CD4-positive, alpha-beta T cell treated with Interleukin-6 for 4 hours (primary cell): ENCODE measurements at places on chromosomes 5 and 9.
A peak's percentile ranks its signal among the peaks of the same experiment; 100 is the strongest.

GRCh38 chr9:132862533-132862932 is 15.6 kb downstream of the AK8 start:
- DNase-seq = no peak

DNA sequence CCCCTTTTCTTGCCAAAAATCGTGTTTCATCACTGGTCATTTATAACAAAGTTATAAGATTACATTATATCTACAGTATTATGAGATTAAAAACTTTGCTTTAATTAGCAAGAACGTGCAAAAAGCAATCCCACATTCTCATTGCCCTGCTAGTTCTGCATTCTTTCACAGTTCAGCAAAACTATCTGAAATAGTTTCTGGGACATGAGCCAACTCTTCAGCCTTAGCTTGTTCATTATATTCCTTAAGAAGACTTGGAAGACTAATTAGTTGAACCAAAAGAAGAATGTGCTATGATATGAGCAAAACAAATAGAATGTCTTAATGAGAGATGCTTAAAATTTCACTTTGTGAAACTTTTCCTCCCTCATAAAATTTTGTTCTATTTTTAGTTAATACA is 76.7 kb downstream of the ITGA1 start:
- DNase-seq = no peak

DNA sequence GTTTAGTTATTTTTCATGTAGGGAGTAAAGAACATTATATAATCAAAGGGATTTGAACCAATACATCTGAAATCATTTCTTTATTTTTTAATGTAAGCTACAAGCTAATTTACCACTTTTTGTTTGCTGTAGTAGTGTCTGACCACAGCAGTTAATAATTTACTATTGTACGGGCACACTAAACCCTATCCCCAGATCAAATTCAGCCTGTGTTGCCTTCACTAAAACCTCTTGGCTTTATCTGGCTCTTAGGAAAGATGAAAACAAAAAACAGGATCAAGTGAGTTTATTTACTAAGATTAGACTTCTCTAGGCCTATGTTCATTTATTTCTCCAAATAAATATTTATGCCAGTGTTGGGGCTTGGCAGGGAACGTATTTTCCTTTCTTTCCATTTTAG is 384.1 kb downstream of the EBF1 start:
- DNase-seq = no peak

- no peak for DNase-seq
Observed at GRCh38 chr5:69432412-69433206, 17.7 kb downstream of the MARVELD2 start.

DNA sequence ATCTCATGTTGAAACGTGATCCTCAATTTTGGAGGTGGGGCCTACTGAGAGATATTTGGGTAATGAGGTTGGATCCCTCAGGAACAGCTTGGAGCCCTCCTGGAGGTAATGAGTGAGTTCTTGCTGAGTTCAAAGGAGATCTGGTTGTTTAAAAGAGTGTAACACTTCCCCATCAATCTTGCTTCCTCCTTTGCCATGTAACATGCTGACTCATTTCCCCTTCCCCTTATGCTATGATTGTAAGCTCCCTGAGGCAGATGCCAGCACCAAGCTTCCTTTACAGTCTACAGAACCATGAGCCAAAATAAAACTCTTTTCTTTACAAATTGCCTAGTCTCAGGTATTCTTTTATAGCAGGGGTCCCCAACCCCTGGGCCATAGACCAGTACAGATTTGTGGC is 352.3 kb downstream of the SLCO4C1 start:
- DNase-seq = no peak

- no peak for DNase-seq
Observed at GRCh38 chr5:54525261-54525660, 7.7 kb downstream of the SNX18 start.

- no peak for DNase-seq
Observed at GRCh38 chr5:125160787-125161502, 414.5 kb upstream of the ZNF608 start.

DNA sequence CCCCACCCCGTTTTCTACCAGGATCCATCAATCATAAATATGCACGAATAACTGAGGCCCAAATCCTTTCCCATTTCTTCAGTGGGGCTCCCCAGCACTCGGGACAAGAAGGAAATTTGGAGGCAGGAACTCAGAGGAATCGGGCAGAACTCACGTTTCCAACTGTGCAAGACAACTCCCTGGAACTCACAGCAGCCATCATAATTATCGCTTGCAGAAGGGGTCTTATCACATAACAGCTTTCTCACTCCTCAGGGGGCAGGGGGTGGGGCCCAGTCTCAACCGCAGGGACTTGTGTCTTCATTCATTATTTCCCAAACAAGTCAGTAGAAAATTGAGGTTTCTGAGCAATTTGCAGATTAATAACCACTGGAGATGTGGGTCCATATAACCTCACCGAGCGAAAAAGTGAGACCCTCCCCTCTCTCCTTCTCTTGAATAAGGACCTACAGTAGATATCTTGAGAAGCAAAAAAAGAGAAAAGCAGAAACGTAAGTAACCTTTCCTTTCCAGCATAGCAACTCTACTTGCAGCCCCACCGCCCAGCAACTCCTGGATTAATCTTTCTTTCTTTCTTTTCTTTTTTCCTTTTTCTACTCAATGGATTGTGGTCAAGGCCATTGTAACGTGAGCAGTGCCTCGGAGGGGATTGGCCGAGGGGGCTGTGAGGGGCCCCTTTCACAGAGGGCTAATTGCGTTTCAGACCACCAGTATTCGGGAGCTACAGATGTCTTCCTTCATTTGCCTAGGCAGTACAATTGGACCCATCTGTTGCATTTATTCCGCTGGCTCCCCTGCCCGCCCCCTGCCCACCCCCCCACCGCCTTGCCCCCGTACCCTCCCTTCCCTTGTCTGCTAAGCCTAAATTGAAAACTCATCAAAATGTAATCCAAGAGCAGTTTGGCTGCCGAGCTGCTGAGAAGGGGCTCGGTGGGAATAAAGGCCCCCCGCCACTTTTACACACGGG is 24.7 kb upstream of the TIFAB start:
- no peak for DNase-seq

GRCh38 chr5:73170522-73170921 is 2.5 kb upstream of the TMEM174 start:
- no peak for DNase-seq

DNA sequence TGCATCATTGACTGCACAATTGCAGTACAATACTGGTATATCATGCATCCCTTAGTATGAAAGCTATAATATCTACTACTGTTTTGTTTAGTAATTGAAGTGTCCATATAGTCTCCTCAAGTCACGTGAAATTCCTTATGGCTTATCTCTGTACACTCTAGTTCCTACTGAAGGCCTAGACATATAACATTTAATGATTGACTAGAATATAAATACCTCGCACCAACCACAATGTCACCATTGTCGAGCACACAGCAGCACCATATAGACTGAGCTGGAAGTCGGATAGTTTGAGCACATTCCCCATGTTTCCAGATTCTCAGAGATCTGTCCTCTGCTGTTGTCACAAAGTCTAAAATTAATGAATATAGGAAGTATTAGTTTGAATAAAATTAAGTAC is 21.4 kb downstream of the PLAA start:
- DNase-seq = no peak

GRCh38 chr9:114274217-114274616 is 48.7 kb upstream of the ORM1 start:
- DNase-seq = no peak

- DNase-seq = no peak
Observed at GRCh38 chr9:8074713-8075286, 275.2 kb upstream of the DMAC1 start.

DNA sequence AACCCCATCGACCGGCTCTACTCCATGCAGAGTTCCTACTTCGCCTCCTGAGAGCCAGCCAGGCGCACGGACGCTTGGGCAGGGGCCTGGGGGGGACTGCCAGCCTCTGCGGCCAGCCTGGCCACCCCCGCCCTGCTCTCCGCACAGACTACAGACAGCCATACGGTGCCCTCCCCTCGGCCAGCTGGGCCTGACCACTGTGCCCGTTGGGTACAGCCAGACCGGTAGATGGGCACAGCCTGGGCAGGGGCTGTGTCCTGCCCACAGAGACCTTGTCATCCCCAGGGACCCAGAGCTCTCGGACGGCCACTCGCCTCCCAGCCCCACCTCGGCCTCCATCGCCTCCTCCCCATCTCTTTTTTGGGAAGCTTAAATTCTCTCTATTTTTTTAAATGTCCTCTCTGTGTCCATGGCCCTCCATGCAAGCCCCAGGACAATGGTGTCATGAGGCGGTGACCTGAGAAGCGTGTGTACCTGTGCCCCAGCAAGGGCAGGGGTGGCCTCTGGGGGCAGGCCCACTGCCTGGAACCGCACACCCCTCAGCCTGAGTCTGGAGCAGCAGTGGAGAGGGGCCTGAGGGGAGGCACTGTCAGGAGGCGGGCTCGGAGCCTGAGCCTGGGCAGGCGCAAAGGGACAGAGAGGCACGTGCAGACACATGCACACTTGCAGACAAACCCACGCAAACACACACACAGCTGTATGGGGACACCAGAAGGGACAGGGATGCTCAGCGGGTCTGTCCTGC is 82.8 kb downstream of the LMX1B start:
- DNase-seq = no peak

GRCh38 chr5:77266291-77266690 is 55.8 kb downstream of the PDE8B start:
- DNase-seq = no peak

DNA sequence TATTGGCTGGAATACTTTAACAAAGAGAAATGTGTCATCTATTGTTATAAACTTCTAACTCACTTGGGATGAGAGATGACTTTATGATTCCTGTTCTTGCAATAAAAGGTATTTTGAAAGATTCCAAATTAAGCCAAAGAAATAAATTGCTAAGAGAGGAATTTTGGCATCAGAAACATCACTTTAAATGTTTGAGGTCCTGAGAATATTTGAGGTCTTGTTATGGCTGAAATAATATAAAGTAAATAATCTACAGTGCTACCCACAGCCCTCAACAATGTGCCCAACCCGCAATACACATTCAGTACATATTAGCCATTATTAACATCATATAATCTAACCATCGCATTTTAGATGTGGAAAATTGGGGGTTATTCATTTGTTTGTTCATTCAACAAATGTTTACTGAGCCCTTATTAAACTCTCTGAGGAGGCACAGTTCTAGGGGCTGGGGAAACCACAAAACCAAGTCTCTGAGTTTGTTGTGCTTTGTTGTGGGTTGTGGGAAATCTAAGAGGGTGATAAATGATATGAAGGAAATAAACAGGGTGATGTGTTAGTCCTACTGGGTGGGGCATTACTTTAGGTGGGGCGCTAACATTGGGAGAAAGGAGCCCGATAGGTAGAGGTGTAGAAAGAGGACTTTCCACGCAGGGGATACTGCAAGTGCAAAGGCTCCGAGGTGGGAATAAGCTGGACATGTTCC is 135.2 kb upstream of the CLINT1 start:
- DNase-seq = peak; percentile 26

DNA sequence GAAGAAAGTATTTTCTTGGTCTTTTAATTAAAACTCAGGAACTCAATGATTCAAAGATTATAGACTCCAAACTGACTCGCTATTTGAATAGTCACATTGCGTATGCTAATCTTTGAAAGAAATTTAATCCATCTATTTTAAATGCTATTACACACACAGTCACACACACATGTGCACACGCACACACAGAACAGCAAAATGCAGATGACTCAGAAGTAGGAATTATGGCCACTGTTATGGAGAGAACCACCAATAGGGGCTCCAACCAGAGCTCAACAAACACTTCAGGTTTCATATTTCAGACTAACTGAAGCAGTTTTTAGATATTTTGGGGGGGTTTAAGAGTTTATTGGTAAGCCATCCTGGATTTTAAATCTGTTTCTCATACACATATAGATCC is 1917.9 kb downstream of the EFNA5 start:
- no peak for DNase-seq

DNA sequence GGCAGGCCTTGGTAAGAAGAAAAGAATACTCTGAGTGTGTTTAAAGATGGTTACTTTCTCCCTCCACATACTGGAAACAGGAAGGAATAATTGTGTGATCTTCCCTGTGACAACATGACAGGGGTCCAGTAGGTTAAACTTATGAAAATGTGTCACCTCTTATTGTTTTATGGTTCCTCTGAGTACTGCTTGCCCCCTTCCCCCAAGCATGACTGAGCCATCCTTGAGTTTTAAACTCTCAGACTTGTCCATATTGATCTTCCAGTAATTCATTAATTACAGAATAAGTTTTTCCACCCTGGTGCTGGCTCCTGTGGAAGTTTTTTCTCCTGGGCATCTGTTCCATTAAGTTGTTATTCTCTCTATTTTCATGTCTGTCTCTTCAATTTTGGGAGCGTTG is 95.8 kb downstream of the CNTLN start:
- DNase-seq = no peak

GRCh38 chr9:8762479-8763085 is 963.0 kb upstream of the DMAC1 start:
- DNase-seq = no peak

- DNase-seq = no peak
Observed at GRCh38 chr5:43425983-43426382, 13.8 kb upstream of the CCL28 start.

DNA sequence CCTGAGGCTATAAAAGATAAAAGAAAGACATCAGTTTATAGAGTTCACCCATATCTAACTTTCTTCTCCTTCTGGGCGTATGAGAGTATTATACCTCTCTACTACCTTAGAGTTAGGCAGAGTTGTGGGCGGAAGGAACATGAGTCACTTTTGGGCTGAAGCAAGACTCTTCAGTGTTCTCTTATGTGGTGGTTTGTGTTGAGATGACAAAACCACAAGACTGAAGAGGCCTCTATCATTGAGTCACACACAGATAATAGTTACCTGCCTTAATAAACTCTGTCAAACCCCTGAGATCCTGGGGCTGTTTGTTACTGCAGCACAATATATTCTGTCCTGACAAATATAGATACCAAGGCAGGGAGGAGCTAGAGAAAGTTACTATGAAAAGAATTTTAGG is 184.2 kb downstream of the EFNA5 start:
- DNase-seq = peak; percentile 9

DNA sequence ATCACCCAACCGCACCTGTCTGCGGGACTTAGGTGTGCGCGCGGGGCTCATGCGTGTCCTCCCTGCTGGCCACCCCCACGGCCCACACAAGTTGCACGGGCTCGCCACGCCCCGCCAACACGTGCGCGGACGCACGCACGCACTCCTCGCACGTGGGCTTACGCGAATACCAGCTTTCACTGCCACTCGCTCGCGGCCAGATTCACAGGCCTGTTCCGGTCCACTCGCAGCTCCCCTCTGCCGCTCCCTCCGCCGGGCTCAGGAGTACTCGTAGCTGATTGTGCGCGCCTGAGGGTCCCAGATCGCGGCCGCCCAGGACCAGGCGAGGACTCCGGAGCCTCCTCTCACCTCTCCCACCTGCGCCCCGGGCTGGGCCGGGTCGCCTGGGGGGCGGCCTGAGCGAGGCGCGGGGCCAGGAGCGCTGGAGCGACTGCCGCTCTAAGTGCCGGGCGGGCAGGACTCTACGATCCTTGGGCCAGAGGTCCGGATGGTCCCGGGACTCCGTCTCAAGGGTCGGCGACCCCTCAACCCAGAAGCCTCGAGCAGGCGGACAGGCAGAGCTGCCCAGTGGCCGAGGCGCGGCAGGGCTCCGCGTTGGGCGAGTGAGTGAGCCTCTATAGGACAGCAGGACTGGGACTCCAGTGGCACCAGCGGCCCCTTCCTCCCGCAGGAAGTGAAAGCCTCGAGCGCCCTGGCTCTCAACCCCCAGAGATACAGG is 3.4 kb downstream of the PCDHGC5 start:
- peak; percentile 14 for DNase-seq

- no peak for DNase-seq
Observed at GRCh38 chr9:133685653-133686609, 49.8 kb downstream of the DBH start.
